Stromal cell of bone marrow (primary cell): ENCODE measurements at places on chromosomes 4 and X.

DNA sequence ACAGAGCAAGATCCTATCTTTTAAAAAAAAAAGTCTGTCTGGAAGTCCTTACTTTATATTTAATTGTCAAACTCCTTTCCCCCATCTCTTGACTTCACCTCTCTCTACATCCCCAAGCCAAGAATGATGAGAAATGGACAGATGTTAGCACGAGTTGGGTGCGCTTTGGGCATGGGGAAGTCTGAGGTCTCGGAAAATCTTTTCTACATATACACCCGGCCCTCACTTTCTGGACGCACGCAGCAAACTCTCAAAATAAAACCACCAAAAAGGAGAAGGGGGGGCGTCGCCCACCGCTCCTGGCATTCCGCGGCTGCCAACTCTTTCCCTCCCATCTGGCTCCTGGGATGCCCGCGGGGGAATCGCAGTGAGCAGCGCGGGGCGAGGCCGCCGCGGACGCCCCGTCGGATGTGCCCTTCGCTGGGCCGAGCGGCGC lies 756 bp downstream of the IGFBP7 start:
- no peak for DNase-seq

- no peak for DNase-seq
Observed at GRCh38 chr4:82352118-82352824, 21.5 kb downstream of the HNRNPD start.

DNA sequence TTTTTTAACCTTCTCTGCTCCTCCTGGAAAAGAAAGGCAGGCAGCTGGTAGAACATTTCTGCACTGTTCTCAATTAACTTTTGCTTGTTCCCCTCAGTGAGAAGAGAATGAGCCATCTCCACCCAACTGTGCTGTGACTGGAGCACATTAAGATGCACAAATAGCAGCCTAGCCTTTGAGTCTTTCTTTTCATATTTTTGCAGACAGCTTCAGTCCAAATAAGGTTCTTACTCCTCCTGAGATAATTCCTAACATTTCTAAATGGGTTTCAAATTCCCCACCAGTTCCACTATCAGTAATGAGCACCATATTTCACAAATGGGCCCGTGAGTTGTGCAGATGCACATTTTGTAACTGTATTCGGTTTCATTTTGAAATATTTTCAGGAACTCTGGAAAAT lies 118.6 kb downstream of the SPCS3 start:
- no peak for DNase-seq

GRCh38 chr4:136562834-136563233 lies 969.5 kb downstream of the PCDH18 start:
- peak; percentile 12 for DNase-seq

DNA sequence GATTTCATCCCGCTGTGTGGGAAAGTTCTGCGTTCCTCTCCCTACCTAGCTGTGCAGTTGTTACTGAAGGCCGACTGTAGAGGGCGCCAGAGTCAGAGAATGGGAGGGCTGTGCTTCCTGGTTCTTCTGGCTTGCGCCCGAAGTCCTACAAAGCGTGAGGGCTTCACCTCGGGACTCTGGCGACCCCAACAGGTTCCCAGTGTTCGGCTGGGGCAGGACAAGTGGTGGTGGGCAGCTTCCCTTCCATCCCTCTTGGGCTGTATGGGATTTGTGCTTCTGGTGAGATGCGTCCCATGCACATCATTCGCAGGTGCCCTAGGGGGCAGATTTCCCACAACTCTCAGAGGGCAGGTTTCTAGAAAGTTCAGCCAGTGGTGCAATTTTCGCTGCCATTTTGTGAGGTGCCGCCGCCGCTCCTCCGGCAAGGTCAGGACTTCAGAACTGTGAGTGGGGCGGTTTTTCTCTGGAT lies 27.3 kb downstream of the CT45A1 start:
- DNase-seq, result no peak

- DNase-seq, result no peak
Observed at GRCh38 chr4:38795087-38795486, 9.5 kb downstream of the TLR1 start.

- DNase-seq, result no peak
Observed at GRCh38 chr4:70709611-70710205, 12.1 kb upstream of the RUFY3 start.

GRCh38 chr4:147287588-147287890 lies 193.4 kb upstream of the EDNRA start:
- no peak for DNase-seq

DNA sequence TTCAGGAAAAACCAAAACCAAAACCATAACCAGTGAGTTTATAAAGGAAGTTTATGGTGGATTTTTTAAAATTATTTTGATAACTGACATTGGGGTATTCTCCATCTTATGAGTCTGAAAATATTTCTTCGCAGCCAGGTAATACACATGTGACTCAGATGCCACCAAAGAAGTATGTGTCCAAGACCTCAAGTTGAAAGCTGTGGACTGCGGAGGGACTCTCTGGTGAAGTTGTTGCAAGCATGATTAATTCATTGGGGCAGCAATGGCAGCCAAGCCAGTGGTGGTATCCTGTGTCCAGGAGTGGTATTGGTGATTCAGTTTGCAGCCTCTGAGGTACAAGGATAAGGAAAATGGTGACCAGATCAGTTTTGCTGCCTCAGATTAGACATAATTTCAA lies 14.0 kb upstream of the ADH5 start:
- DNase-seq, result no peak

GRCh38 chr4:152953514-152953913 lies 17.4 kb downstream of the FHDC1 start:
- no peak for DNase-seq

DNA sequence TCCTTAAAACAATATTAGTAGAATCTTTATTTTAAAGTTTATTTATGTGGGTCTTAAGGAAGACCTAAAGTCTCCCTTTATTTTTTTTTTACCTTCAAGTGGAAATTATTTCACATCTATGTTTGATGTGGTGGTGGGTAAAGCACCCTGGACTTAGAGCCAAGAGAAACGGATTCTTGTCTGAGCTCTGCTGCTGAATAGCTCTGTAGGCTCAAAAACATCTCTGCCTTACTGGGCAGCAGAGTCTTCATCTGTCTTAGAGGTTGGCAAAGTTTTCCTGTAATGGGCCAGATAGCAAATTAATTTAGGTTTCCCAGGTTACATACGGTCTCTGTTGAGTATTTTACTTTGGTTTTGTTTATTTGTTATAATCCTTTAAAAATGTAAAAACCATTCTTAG lies 136.5 kb downstream of the CEP135 start:
- DNase-seq, result no peak

DNA sequence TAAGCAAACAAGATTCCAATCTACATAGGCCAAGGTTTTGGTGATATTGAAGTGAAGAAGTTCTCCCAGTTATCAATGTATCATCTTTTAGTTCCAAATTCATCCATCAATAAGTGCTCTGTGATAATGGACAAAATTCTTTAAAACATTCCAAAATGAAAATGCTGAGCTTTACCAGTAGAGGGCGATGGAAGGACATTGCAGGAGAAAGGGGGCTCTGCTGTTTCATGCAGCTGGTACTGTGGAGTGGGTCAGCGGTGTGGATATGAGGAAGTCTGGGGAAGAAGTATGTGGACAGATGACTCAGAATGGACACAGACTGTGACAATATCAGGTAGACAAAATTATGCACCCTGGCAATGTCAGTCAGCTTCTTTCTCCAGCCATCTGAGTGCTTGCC lies 46.6 kb upstream of the HS6ST2 start:
- no peak for DNase-seq

DNA sequence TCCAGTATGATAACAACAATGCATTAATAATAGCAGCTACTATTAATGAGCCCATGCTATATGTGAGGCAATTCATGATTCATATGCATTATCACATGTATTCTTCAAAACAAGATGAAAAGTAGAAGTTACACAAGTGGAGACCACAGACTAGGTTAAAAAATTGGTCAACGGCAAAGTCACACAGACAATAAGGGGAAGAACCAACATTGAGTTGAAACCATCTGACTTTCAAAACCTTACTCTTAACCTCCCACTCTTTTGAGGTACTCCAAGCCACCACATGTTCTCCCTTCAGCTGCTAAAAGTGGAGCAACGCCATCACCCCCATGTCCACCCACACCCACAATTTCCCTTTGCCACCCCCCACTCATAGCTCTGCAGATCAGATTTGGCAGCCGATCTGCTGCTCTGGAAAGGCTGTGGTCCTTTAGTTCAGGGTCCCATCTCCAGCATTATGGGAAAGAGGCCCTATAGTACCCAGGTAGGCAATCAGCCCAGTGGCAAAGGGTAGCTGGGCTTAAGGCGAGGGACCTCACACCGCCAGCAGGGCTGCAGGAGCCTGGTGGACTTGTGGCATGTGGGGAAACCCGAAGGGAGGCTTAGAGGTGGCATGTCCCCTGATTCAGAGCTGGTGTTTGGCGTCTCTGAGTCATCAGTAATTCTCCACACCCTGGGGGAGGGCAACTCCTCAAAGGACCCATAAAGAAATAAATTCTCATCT lies 33.5 kb upstream of the CYBB start:
- DNase-seq, result no peak

DNA sequence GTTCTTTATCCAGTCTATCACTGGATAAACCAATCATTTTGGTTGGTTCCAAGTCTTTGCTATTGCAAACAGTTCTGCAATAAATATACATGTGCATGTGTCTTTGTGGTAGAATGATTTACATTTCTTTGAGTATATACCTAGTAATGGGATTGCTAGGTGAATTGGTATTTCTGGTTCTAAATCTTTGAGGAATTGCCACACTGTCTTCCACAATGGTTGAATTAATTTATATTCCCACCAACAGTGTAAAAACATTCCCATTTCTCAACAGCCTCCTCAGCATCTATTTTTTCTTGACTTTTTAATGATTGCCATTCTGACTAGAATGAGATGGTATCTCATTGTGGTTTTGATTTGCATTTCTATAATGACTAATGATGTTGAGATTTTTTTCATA lies 791.7 kb upstream of the AGA start:
- no peak for DNase-seq

DNA sequence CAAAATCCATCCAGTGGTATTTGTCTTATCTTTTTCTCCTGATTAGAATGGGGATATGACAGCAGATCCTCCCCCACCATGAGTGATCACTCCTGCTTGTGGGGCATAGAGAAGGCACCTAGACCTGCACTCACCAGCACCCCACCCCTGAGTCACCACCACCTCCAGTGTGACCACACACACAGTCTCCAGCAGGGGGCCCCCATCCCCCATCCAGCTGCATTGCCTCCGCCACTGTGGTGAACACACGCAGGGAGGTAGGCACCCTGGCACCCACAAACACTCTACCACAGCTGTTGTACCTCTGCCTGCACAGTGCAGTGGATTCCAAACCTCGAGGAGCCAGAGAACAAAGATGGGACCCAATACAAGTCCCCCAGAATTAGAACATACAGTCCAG lies 9.0 kb upstream of the MAGEA8 start:
- DNase-seq, result no peak

- peak; percentile 12 for DNase-seq
Observed at GRCh38 chr4:11106190-11106589, 322.5 kb downstream of the HS3ST1 start.

GRCh38 chr4:146488495-146489174 lies 33.1 kb downstream of the SLC10A7 start:
- no peak for DNase-seq

GRCh38 chr4:573122-573892 lies 2.8 kb downstream of the TMEM271 start:
- no peak for DNase-seq

- peak; percentile 2 for DNase-seq
Observed at GRCh38 chrX:125205133-125205917, 114.3 kb upstream of the TEX13C start.

- DNase-seq, result peak; percentile 19
Observed at GRCh38 chr4:151199319-151200190, 77.4 kb upstream of the PRSS48 start.

- peak; percentile 65 for DNase-seq
Observed at GRCh38 chr4:168098248-168098717, 5.9 kb downstream of the ANXA10 start.

GRCh38 chrX:17687648-17688047 lies 49.6 kb upstream of the SCML1 start:
- no peak for DNase-seq

- no peak for DNase-seq
Observed at GRCh38 chr4:109972786-109973528, 60.3 kb downstream of the EGF start.

DNA sequence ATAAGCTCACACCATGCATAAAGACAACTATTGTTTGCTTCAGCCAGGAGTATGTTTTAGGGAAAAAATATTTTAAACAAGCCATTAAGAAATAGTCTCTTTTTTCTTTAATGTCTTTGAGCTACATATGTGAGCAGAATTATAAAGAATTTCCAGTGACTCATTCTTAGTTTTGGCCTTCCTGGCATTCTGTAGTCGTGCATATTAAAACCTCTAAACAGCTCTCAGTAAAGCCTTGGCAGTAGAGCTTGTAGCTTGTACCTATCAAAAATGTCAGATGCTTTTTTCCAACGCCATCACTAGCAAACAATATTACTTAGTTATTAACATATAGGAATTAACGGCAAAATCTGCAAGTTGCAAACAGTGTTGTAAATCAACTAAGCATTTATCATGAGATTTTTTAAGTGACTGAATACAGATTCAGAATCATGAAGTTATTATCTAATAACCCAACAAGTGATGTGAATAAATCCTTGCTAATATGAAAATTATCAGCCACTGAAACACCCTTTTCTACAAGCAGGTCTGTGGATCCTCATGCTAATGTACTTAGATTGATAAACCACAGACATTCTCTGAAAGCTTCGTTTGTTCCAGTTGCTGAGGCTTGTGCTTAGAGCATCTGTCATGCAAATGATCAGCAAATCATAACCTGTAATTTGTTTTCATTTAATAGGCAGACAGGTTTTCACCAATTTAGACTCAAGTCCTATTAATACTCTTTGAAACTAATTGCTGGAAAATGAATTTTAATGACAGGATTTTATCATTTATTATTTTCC lies 412.0 kb upstream of the ATOH1 start:
- no peak for DNase-seq

DNA sequence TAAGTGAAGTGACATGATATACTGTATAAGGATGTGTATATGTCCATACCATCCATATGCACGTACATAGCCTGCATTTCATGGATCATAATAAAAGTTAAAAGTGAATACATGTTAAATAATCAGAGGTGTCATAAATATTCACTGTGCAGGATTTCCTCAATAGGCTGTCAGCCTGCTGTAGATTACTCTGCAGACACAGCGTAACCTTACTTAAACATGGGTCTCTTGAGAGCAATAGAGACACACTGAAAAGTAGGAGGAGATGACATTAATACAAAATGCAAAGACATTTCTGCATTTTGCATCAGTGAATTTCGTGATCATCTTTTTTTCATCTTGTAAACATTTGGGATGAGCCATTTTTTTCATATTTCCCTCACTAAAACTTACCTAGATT lies 955.2 kb upstream of the DIAPH2 start:
- DNase-seq, result no peak

DNA sequence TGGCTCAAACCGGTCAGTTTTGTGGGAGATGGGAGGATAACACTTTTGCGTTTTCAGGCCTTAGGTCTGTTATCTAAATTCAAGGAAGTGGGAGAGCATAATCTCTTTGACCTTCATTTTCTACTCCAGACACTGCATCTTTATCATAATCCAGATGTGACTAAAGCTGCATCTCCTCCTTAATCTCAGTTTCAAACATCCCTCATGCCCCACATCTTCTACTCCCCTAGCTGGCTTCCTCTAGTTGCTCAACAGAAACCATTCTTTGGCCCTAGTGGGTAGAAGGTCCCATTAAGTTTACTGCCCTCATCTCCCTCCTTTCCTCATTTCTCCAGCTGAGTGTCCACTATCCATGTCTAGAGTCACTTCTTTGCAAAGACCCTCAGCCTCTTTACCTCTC lies 18.8 kb upstream of the RASL11B start:
- no peak for DNase-seq

- DNase-seq, result no peak
Observed at GRCh38 chrX:51852096-51852495, 41.3 kb upstream of the MAGED1 start.
